ENCODE measurements at places on chromosomes 2 and 18.

DNA sequence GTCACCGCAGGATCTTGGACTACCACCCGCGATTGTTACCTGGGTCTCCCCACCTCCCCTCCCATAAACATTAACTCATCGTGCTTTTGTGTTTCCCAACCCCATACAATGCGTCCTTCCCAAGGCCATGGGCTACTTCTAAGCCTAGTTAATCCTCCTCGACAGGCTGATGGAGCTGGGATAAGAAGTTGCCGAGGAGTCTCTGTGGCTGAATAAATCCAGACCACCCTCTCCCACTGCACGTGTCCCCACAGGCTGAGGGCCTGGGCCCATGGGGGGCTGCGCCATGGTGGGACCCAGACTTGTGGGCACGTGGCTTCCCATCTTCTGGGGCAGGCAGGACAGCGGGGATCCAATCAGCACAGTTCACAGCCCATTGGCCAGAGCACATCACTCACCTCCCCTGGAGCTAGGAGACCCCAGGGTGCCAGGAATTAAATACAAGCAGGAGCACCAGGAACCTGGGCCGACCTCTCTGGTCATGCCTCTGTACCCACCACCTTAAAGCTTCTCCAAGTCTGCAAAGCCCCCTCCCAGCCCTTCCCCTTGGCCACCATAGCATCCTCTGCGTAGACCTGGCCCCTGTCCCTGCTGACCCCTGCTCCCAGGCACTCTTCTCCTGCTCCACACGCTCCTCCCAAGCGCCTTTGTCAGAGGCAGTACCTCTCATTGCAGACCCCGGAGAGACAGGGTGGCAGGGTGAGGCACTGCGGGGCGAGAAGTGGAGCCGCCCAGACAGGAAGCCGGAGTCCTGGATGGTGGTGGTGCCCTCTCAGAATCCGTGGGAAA, 51.0 kb upstream of the ID2 start:
- DNase-seq = no peak

GRCh38 chr18:5948237-5948636, 52.9 kb upstream of the TMEM200C start:
- DNase-seq = no peak

DNA sequence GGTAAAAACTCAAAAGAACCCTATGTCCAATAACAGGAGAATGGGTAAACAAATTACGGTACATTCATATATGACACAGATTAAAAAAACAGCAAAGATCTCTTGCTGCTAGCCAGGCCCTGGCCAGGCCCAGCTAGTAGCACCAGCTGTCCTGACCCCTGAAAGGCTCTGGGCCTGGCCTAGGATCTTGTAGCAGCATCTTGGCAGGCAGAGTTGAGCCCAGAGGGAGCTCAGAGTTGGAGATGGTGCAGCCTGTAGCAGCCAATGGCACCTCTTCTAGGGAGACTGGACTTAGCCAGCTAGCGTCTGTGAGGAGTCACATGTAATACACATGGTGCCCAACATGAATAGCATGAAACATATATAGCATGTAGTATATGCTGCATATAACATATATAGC, 69.1 kb downstream of the HS6ST1 start:
- DNase-seq = no peak

- DNase-seq = no peak
These were observed 56.8 kb upstream of the ST3GAL5 start for GRCh38 chr2:85945586-85945985.

DNA sequence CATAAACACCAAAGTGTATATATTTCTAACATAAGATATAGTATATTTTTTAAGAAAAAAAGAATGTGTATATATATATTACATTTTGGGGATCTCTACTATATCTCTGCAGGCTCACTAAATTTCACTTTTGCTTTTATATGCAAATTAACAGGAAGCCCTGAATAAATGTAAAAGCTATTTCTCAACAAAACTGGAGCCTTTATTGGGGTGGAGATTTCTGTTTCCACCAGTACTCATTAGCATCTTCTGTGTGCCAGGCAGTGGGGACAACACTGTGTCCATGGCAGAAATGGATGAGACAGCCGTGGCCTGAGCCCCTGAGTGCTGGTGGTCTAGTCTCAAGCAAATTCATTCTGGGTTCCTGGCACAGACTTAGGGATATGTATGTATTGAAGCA, 41.3 kb downstream of the C18orf63 start:
- DNase-seq = no peak

DNA sequence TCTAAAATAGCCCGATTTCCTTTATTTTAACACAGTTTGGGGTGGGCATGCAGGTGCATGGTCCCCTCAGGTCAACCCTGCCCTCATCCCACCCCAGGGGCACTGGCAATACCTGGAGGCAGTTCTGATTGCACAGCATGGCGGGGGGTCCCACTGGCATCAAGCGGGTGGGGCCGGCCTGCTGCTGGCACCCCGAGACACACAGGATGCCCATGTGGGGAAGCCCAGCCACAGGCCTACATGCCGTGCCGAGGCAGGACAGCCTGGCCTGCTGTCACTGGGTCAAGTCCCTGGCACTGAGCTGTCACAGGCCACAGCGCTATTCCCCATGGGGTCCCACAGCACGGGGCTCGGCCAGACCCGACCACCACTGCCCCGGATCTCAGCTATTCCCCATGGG, 11.9 kb upstream of the KCNG2 start:
- DNase-seq = no peak

DNA sequence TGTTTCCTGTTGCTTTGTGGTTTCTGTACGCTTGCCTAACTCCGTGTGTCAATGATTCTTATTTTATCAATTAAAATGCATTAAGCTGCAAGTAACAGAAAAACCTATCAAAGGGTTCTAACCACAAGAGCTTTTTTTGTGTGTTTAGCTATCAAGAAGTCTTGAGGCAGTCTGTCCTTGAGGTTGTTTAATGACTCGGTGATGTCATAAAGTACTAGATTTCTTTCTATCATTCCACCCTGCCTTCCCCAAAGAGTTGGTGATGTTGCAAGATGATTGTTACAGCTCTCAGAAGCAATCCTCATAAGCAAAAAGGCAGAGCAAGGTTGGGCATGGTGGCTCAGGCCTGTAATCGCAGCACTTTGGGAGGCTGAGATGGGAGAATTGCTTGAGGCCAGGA, 51.9 kb upstream of the SPTBN1 start:
- no peak for DNase-seq

- DNase-seq = no peak
These were observed 41.4 kb downstream of the AOX1 start for GRCh38 chr2:200627110-200627770.

DNA sequence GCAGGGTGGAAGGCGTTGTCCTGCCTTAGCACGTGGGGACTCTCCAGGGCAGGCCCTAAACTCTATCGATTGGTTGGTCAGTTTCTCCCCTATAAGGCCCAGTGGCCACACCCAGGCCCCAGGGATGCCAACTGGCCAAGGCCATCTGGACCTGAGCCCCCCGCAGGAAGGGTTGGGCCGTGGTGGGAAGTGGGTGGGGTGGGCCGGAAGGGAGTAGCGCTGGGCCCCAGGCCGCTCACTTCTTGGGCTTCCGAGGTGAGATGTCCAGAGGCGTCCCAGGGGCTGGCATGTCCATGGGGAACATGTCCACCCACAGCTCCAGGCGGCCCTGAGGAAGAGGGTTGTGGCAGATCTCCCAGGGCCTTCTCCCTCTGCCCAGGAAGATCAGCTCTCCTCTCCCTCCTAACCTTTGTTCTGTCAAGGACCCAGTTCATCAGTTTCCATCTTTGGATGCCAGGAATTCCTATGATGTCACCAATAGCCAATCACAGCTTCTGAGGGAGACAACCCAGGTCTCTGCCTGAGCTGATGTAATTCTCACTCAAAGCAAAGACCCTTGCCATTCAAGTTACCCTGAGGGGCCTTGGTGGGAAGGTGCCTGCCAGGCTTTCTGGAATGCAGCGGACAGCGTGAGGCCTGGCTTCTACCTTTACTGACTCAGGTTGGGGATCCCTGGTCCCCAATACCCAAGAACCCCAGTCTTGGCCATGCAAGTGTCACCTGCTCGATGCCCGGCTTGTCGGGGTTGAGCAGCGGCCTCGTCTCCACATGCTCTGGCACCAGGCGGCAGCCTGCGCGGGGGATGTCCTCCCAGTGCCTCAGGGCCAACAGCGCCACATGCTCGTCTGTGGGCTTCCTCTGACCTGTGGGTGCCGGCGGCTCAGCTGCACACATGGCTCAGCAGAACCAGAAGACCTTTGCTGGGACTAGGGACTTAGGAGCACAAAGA, 14.4 kb downstream of the OTOF start:
- no peak for DNase-seq

DNA sequence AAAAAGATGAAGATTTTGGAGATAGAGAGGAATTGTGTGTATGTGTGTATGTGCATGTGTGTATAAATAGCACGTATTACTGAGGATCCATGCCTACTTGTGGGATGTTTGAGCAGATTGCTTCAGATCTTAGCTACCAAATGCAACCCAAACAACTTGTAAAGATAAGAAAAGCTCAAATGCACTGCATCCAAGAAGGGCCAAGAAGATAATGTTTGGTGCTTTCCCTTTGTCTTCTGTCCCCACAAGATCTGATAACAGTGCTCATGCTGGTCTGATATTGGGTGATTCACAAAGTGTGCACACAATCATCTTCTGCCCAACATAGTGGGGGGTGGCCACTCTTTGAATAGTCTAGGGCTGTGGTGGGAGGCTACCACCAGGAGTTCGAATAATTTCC, 284.8 kb upstream of the CYRIA start:
- no peak for DNase-seq

- DNase-seq = no peak
These were observed 251.6 kb upstream of the APCDD1 start for GRCh38 chr18:10202845-10203321.

- no peak for DNase-seq
These were observed 235.0 kb downstream of the CAMKMT start for GRCh38 chr2:44596537-44597320.

DNA sequence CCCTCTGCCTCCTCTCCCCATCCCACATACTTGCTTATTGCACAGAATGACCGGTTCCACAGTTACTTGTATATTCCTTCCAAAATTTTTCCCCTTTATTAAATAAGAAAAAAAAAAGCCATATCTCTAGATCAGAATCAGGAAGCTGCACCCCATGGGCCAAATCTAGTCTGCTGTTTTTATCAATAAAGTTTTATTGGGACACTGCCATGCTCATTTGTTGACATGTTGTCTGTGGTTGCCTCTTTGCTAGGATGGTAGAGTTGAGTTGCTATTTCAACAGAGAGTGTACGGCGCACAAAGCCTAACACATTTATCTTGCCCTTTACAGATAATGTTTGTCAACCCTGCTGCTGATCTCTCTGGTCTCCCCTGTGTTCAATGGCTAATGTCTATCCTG, 15.8 kb upstream of the PIEZO2 start:
- DNase-seq = no peak

DNA sequence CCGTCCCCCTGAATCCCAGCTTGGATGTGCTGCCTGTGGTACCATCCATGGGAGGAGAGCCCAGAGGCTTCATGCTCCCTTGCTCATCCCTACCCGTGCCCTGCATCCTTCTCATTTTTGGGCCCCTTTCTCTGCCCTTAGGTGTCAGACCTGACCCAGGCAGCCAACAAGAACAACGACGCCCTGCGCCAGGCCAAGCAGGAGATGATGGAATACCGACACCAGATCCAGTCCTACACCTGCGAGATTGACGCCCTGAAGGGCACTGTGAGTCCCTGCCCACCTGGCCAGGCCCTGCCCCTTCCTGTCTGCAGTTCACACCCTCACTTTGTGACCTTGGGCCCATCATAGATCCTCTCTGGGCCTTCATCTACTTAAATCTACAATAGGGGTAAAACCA, 2.5 kb downstream of the DES start:
- no peak for DNase-seq

GRCh38 chr18:31950583-31950982, 7.7 kb upstream of the TRAPPC8 start:
- DNase-seq = no peak

DNA sequence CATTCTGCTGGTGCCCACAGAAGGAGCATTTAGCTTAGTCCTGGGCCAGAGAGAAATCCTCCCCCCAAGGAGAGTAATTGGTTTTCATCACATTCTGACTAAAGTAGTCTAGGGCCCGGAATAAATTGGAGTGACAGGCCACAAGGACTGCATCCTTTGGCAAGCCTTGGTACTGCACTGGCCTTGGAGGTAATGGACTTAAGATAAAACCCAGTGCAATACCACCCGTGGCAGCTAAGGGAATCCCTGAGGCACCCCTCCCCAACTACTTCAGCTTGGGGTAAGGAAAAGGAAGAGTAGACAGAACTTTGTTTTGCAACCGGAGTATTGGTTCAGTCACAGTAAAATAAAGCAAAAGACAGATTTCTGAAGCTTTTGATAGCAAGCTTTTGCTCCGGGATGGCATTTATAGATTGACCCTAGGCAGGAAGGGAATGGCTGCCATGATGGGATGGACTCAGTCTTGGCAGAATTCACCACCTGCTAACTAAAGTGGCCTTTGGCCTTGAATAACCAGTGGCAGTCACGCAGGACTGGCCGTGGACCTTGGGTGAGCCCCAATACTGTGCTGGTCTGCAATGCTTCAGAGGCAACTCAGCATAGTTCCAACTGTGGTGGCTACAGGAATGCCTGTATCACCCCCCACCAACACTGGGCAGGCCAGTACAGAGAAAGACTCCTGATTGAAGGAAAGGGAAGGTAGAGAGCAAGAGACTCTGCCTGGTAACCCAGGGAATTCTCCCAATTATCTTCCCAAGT, 14.1 kb downstream of the ORC4 start:
- no peak for DNase-seq

DNA sequence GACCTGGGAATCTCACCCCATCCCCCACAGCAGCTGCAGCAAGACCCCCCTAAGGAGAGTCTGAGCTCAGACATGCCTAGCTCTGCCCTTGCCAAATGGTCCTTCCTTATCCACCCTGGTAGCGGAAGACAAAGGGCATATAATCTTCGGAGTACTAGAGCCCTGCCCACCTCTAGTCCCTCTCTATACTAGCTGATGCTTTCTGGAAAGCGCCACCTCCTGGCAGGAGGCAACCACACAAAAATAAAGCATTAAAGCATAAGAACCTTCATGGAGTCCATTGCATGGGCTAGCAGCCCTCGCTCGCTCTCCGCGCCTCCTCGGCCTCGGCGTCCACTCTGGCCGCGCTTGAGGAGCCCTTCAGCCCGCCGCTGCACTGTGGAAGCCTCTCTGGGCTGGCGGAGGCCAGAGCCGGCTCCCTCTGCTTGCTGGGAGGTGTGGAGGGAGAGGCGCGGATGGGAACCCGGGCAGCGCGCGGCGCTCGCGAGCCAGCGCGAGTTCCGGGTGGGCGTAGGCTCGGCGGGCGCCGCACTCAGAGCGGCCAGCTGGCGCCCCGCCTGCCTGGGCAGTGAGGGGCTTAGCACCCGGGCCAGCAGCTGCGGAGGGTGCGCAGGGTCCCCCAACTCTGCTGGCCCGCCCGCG, 941.2 kb downstream of the SUCLG1 start:
- no peak for DNase-seq

DNA sequence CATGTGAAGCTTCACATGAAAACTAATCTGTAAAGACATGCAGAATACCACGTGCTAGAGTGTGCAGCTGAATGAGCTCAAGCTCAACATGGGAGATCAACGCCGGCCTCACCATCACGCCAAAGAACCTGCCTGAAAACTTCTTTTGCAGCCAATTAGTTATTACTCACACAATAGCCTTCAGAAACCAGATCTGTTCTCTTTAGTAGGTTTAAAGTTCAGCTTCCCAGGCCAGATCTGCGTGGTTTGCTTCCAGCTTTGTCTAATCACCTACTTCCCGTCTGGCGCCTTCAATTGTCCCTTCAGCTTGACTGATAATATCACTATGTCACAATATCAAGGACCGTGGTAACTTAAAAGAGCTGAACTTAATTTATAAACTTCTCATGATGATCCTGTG, 68.0 kb upstream of the ZNF236 start:
- no peak for DNase-seq

Measured in activated CD4-positive, alpha-beta T cell treated with anti-CD3 and anti-CD28 coated beads, Interleukin-2, amount 50 U/mL, for 24 hours (primary cell).